CD4-positive, CD25-positive, alpha-beta regulatory T cell (primary cell): ENCODE measurements at places on chromosomes 5 and 9. TPM values are rescaled to one million over a fixed set of nuclear protein-coding genes. Genes with fewer than 3 reads are reported as not detected.

Gene ATG12
- 64.0 TPM for total RNA-seq

Gene IFNA13
- not detected for total RNA-seq

Gene AQP7
- 0.47 TPM for total RNA-seq

Gene SEC24A
- 21.5 TPM for total RNA-seq

Gene IL5
- not detected for total RNA-seq

Gene NDOR1
- total RNA-seq: 30.0 TPM

Gene SLC9A3
- total RNA-seq: 2.0 TPM

Gene ERCC8
- total RNA-seq: 6.1 TPM

Gene ELOVL7
- 2.8 TPM for total RNA-seq
